ENCODE measurements at places on chromosomes 12 and 14.

- no peak for DNase-seq
Observed at GRCh38 chr14:37711831-37712475, 116.5 kb downstream of the TTC6 start.

DNA sequence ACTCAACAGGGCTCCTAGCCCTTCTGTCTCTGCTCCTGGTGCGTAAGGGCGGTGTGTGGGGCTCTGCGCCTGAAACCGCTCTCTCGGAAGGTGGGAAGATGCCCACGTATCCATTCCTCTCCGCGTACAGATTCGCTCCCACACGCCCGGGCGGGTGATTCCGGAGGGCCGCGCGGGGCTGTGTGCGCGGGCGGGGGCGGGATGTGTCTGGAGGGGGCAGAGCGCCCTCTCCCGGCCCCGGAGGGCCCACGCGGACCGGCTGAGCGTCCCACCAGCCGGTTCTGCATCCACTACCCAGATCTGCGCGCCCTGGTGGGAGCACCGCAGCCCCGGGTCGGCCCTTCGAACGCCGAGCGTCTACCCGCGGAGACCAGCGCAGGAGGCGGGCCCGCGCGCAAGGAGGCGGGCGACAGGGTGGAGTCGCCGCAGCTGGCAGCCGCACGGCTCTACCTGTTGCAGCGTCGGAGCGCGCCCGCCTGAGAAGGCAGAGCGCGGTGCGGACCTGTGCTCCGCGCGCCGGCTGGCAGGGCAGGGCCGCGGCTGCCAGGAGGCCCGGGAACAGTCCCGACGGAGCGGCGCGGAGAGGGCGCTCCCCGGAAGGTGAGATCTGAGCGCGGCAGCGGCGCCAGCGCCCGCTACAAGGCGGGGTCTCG, 1.4 kb upstream of the KCNK13 start:
- DNase-seq: peak; percentile 90

GRCh38 chr12:28967426-28967825, 181.7 kb upstream of the FAR2 start:
- no peak for DNase-seq

DNA sequence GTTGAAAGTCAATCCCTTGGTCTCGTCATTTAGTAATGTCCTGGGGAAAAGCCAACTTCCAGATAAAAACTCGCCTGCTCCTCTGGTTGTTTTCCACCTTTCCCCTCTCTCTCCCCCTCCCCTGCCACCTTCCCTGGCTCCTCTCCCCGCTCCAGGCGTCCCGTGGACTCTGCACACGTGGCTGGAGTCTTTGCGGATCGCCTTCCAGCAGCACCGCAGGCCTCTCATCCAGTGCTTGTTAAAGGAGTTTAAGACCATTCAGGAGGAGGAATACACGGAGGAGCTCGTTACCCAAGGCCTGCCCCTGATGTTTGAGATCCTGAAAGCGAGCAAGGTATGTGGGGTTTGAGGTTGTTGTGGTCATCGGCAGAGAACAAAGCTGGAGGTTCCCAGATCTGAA, 65.8 kb upstream of the PWP1 start:
- DNase-seq: no peak

DNA sequence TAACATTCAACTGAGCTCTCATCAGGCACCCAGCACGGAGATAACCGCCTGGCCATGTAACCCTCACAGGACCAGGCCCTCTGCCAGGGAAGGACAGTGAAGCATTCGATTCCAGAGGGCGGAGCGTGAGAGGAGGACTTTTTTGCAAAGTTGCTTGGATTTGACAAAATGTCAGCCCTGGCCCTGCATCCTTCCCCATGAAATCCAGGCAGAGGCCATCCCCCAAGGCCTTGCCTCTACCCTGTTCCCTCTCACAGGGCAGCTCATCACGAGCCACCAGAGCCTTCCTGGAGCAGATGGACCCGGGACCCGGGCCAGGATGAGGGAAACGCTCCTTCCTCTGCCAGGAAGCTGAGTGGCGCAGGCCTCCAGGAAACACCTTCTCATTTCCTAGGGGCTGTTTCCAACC, 17.0 kb downstream of the CAMKK2 start:
- no peak for DNase-seq

DNA sequence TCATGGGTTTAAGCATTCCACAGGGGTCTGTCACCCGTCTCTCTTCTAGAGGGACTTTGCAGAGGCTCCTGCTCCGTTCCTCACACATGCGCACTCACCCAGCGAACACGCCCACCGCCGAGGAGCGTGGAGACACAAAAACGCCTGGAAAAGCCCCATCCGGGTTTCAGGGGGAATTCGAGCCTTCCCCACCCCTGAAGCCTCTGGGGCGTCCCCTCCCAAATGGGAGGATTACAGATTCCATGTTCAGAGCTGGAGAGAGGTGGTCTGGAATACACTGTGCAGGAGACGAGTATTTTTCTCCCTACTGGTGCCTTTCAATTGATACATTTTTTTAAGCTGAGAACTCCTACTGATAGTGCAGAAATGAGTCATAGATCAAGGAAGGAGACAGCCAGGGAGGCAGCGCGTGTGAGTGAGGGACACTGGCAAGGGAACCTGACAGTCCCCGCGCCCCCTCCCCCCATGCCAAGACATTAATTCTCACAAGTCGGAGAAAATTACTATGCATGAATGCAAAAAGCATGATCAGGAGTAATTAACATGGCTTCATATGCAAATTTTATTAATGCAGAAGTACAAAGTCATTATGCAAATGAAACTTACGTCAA, 36.9 kb downstream of the BCL11B start:
- no peak for DNase-seq

- no peak for DNase-seq
Observed at GRCh38 chr14:82755923-82756322, 1222.3 kb upstream of the SEL1L start.

DNA sequence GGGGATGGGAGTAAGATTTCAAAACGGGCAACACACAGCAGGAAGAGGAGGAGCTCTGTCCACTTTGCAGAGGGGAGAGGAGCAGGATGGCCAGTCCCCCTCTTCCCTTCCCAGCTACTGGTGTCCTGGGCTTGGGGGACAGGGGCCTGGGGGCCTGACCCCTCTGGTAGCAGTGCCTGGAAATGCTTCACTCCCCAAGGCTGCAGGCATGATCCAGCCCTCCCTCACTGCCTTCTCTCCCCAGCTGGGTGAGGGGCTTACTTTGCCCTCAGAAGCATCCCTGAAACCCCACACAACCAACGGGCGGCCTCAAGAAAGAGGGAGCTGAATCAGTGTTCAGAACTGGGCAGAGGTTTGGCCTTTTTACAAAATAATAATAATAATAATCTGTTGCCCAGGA, 279.5 kb downstream of the DPF3 start:
- DNase-seq: no peak
